ENCODE measurements at places on chromosomes 3 and 15.

DNA sequence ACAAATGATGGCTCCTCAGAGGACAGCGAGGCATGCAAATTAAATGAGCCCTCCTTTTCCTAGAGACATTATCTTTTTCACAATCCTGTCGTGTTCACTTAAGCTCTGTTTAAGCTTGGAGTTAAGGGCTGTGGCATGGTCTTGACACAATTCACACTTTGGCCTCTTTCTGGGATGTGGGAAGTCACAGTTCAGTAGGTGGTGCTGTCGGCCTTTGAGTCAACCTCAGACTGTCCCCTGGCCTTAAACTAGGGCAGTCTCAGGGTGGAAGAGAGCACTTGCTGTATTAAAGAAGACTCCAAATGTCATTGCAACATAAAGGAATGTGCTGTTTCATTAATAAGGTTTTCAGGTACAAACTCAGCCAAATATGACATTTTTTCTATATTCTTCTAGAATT, 351.0 kb downstream of the MCTP2 start:
- DNase-seq, result peak; percentile 54

DNA sequence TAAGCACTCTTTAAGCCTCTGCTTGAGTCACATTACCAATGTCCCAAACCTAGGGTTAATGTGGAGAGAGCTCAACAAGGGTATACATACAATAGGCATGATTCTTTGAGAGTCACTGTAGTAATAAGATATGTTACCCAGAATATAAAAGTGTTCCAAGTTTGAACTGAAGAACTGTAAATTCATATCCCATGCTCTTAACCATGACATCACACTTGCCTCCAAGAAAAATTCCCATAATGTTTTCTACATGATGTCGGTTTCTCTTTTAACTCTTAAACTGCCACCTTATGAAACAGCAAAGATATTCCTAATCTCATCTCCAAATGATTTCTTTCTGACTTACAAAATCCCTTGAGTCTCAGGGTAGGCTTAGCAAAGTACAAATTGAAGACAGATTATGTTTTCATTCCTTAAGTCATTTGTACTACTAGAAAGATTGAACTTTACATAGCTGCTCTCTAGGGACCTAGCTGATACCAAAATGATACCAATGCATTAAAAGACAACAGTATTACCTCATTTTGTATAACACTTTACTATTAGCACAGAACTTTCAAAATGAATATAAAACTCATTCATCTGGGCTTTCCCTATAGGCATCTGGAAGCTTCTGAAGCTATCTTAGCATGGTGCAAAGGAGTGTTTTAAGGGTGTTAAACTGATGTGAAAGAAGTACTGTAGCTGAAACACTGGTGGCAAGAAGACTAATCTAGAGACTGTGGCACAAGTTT, 127.1 kb downstream of the KCNMB2 start:
- no peak for DNase-seq

DNA sequence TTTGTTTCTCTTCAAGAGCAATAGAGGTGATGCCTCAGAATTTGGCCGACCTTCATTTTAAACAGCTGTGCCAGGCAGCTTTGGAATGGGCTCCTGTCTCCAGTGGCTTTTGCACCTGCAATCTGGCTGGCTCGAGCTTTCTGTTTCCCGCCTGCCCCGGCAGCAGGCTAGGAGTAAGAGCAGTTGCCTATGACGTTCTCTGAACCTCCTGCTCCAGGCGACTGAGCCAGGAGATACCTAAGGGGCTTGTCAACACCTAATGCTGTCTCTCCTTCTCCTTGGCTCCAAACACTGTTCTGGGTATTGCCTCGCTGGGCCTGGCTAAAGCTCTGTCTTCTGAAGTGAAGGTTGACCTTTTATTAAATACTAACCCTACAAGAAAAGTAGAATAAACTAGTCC, 229.9 kb downstream of the LRRN1 start:
- no peak for DNase-seq

DNA sequence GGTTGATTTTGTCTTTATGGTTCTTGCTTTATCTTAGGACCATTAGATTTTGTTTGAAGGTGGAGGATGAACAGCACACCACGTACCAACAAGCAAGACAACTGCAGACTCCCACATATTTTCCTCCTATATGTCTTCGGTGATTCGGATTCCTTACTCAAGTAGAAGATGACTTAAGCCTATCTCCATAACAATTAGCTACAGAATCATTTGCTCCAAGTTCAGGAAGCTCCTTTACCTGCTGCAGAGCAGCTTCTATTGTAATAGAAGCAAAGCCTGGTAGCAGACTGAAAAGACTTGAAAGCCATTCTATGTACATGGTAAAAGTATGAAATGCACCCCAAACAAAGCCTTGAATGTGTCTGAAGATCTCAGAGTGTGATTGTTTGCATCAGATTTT, 229.0 kb downstream of the SOX2 start:
- DNase-seq, result no peak

DNA sequence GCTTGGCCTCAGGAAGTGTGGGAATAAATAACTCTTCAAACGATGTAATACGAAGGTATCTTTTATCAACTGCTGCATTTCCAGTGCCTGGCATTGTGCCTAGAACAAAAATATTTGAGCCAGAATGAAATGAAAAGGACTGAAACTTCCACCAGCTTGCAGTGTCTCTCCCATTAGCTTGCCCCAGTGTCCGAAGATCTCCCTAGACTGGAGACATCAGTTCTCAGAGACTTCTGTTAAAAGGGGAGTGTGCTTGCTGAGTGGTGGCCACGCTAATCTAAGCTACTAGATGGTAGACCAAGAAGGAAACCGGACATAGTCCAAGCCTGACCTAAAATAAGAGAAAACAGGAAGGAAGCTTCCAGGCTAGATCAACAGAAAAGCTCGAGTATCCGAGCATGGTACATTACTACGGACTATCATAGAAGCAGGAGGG, 28.6 kb downstream of the KCNAB1 start:
- no peak for DNase-seq

- no peak for DNase-seq
Measured at GRCh38 chr3:66068255-66068654, 29.5 kb upstream of the MAGI1 start.

- DNase-seq, result no peak
Measured at GRCh38 chr3:143628971-143629370, 219.3 kb downstream of the SLC9A9 start.

- DNase-seq, result no peak
Measured at GRCh38 chr3:13477943-13478342, 2.2 kb upstream of the HDAC11 start.

DNA sequence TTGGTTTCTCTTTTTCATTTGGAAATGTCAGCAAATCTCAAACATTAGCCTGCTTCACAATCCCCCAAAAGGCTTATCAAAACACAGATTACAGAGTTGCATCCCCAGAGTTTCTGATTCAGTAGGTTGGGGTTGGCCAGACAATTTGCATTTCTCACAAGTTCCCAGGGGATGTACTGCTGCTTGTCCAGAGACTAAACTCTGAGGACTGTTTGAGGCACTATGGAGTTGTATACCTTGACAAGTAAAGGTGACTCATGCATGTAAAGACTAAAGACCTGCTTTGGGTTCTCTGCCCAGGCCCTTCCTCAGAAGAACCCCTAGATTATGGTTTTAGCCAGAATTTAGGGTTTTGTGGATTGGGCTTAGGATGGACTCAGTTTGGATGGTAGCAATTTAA, 151.1 kb upstream of the ARHGEF26 start:
- DNase-seq, result no peak

- DNase-seq, result no peak
Measured at GRCh38 chr15:66820481-66821176, 118.6 kb downstream of the SMAD6 start.

DNA sequence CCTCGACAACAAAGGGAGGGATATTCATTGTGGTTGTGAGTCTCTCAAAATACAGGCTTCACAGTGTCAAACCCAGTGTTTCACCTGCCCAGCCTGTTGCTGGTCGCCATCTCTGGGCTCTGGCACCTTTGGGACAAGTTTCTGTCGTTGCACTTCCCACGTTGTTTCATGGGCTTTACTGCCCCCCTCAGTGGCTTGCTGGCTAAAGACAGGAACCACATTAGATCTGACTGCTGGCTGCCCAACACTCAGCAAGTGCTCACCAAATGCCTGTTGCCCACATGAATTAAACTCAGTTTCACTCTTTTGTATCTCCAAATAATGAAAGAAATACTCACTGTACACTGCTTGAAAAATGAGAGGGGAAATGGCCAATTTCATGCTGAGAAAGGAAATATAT, 27.6 kb downstream of the FOXL2 start:
- no peak for DNase-seq

DNA sequence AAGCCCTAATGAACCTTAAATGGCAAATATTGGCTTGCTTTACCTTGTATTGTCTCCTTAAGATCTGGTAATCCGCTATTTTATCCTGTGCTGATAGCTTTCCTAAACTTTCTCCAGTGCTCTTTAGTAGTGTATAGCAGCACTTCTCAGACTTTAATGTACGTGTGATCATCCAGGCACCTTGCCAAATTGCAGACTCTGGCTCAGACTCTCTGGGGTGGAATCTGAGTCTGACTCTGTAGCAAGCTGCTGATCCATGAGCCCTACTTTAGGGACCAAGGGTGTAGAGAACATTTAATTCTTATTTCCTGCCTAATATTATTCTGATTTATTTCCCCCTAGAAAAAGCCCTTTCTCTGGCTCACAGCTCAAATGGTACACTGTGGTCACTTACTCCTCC, 518.8 kb upstream of the ZNF385D start:
- DNase-seq, result no peak

- no peak for DNase-seq
Measured at GRCh38 chr3:123042413-123042812, 14.8 kb upstream of the SEMA5B start.

DNA sequence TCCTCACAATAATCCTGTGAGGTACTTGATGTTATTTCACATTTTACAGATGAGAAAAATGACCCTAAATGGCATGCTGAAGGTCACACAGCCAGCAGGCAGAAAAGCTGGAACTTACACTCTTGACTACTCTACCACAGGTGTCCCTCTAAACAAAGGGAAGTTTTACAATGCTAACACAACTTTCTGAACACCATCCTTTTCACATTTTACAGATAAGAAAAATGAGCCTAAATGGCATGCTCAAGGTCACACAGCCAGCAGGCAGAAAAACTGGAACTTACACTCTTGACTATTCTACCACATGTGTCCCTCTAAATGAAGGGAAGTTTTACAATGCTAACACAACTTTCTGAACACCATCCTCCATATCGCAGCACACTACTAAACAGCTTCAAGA, 35.6 kb downstream of the TMCC1 start:
- no peak for DNase-seq

DNA sequence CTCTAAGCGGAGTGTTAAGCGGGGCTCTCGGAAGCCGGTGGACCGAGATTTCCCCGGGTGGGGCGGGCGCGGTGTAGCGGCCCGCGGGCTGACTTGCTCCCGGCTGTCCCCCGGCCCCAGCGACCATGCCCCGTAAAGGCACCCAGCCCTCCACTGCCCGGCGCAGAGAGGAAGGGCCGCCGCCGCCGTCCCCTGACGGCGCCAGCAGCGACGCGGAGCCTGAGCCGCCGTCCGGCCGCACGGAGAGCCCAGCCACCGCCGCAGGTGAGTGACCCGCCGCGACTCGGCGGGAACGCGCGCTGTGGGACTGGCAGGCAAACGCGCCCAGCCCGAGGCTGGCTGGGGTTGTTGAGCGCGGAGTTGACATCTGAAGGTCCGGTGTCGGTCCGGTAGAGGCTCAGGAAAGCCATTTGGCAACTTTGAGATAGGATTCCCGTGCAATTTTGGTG, 1.3 kb downstream of the SMC4 start:
- DNase-seq, result peak; percentile 13

- peak; percentile 30 for DNase-seq
Measured at GRCh38 chr3:43770426-43771103, 79.8 kb downstream of the ABHD5 start.

- no peak for DNase-seq
Measured at GRCh38 chr3:132805071-132805470, 82.9 kb upstream of the NPHP3 start.

GRCh38 chr3:56799251-56799882, 2.4 kb downstream of the ARHGEF3 start:
- DNase-seq, result peak; percentile 25

GRCh38 chr3:33658991-33659848, 58.8 kb downstream of the CLASP2 start:
- DNase-seq, result no peak

DNA sequence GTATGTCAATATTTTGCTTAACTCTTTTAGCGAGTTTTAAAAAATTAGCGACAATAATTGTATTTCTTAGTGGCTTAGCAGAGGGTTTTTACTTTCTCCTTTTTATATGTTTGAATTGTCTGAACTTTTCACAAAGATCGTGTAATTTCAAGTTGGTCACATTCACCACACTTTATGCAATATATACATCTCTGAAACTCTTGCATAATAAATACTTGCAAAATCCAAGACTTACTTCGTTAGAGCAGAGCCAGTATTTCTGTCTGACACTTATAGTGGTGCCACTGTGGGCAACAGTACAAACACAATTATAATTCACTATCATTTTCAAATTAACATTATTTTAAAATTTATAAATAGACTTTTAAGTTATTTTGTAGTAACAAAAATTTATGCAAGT, 62.0 kb downstream of the SUCNR1 start:
- no peak for DNase-seq

DNA sequence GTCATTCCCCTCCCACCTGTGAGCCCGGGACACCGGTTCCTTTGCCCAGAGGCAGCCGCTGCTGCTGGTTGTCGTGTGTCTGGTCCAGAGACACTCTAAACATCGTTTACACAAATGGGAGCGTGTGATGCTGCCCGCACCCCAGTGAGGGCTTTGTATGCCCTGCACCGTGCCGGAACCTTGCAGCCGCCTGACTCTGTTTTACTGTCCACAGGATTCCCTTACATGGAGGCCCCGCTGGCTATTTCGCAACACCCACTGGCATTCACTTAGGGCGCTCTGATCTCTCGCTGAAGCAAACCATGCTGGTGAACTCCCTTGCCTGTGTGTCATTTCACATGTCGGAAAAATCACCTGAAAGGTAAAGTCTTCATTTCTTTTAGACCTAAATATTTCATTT, 100.8 kb upstream of the SLC6A6 start:
- DNase-seq, result no peak

DNA sequence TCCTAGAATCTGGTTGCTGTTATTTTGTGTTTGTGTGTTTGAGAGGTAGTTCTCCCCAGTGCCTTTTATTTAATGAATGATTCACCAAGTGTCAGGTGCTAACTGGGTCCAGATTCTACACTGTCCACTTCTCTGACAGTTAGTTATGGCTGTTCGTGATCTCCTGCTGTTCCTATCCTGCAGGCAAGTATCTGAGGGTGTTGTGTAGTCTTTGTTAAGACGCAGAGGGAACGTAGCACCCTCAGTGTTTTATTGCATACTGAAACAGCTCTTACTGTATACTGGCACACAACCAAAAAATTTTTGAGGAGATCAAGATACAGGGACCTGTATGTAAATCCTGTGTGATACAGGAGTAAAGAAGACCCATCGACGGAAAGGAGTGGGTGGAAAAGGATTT, 1271.3 kb downstream of the ROBO1 start:
- no peak for DNase-seq

GRCh38 chr15:85707519-85708338, 87.0 kb downstream of the KLHL25 start:
- DNase-seq, result no peak

All from CD8-positive, alpha-beta T cell (primary cell).